ENCODE measurements at places on chromosomes 5 and 9. TPM values are rescaled to one million over a fixed set of nuclear protein-coding genes. Genes with fewer than 3 reads are reported as not detected.

The CEL gene
- 2.8 TPM for polyA plus RNA-seq

- DNase-seq, result no peak
Measured at GRCh38 chr5:175738602-175739133, 80.8 kb downstream of the HRH2 start.

DNA sequence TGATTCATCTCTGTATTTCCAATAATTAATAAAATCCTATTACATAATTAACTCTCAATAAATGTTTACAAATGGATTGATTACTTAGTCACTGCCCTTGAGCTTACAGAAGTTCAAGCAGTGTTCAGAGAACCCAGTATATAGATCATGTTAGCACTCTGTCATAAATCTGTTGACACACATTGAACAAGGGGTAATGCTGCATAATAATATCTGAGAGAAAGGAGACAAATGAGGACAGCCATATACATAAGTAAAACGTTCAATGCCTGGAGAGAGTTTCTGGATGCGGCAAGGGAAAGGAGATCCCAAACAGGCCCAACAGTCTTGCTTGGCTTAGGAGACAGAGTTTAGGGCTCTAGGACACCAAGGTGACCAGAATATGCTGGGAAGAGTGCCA, 270.2 kb downstream of the FBXL17 start:
- no peak for DNase-seq

The TAF11L10 gene
- polyA plus RNA-seq, result not detected

GRCh38 chr5:115369430-115370144, 73.1 kb upstream of the CCDC112 start:
- no peak for DNase-seq

GRCh38 chr5:127112347-127112864, 39.1 kb upstream of the C5orf63 start:
- DNase-seq, result no peak

The PCDHGC5 gene
- polyA plus RNA-seq, result 1.4 TPM

- no peak for DNase-seq
Measured at GRCh38 chr5:168801567-168801966, 222.4 kb upstream of the PANK3 start.

DNA sequence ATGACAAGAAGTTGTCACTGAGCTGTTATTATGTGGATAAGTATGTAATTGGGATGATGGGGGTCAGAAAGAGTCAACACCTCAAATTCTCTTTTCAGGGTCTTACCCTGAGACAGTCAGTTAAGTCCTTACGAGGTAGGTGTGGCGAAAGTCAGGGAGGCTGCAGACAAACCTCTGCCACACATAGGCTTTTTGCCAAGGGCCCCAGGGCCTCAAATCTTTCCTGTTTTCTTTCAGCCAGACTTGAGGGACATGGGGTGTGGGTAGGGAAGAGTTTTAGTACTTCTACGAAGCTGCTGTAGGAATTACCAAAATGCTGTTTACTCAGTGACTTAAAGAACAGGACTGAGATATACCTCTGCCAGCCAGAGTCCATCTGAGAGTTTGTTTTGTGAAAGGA, 13.8 kb downstream of the OR2S2 start:
- no peak for DNase-seq

The ZDHHC11 gene
- polyA plus RNA-seq, result 5.8 TPM

DNA sequence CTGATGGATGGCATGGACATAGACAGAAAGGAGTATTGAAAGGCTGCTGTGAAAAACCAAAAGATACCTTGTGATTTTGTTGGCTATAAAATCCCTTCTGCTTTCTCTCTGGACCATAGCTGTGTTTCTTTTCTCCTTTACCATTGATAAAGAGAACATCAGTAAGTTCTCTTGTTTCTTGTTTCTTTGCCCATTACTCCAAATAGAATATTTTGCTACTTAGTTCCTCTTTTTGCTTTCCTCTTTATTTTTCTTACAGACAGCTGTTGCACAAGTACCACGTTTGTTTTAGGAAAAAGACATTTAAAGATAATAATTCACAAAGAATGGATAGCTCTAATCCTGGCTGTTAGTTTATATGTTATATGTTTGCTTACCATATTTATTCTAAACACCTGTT, 1129.2 kb downstream of the DTWD2 start:
- DNase-seq, result no peak

All from right cardiac atrium (tissue), 5 donors.